HS-27A (cell line): ENCODE measurements at places on chromosomes 13 and 19.

DNA sequence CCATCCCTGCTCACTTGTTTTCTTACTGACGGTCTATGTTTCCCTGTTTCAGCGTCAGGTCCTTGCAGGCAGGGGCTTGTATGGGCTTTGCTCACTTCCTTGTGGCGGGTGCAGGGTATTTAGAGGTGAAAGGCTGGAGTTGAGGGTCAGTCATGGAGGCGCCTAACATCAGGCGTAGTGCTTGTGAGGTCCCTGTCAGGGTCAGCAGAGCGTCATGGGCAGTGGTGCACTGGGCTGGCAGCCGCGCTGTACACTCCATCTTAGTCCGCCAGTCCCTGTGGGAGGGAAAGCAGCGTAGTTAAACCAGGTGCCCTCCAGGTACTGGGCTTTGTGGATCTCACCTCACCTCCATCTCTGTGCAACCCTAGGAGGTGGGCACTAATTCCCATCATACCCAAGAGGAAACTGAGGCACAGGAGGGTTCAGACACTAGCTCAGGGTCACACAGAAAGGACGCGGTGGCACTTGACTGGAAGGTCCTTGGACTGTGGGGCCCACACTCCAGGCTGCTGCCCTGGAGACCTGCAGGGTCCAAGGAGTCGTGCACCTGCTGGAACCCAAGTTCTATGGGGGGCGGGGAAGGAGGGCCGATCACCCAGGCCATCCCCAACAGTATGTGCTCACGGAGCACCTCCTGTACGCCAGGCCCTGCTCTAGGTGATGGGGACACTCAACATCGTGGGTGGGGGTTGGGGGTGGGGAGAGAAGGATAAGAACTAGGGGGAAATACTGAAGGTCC, 4.6 kb downstream of the GRAMD1A start:
- no peak for DNase-seq

- DNase-seq = no peak
Observed at GRCh38 chr13:92175330-92175729, 776.9 kb downstream of the GPC5 start.

- DNase-seq = peak; percentile 94
Observed at GRCh38 chr13:113187263-113187669, 21.2 kb downstream of the PCID2 start.

DNA sequence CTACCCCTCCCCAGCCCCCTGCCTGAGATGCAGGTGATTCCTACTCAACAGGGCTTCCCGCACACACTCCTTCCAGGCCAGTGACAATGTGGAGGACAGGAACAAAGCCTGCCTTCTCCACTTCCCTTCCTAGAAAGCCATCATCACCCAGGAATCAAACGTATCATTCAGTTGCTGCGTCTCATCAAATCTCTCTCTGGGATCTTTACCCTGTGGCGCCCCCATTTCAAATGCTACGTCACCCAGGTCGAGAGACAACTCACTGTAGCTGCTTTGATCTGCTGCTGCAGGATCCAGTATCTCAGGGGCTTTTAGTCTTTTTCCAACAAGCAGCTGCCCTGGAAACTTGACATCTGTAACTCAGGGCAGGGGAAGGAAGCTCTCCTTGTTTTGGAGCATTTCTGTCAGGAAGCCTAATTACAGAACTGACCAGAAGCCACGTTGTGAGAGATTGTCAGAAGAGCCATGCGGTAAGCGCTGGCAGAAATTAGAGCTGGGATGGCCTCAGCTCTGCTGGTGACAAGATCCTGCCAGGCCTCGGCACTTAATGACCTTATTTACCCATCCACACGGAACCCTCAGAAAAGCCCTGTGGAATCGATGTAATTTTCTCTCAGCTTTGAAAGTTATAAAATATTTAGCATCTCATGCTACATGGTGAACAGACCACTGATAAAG, 140.5 kb downstream of the STK24 start:
- no peak for DNase-seq

DNA sequence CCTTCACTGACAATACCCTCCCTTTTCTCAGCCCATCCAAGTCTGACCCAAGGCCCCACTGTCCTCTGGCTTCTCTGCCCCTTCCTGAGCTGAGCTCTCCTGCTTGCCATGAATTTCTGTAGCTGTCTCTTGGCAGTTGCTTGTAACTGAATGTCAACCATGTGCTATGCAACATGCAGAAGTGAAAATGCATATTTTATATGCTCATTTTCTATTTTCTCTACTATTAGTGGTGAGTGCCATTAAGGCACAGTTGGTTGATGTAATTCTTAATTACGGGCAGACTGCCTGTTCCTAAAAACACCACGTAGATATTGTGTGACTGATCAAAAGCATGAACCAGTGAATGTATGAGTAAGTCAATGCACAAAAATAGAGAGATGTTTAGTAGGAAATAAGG, 29.6 kb downstream of the TNFSF11 start:
- DNase-seq = no peak

GRCh38 chr13:91785431-91786119, 387.2 kb downstream of the GPC5 start:
- no peak for DNase-seq

- no peak for DNase-seq
Observed at GRCh38 chr13:44052780-44053184, 173.1 kb downstream of the LACC1 start.

GRCh38 chr19:1837222-1837565, 11.1 kb downstream of the REXO1 start:
- no peak for DNase-seq

DNA sequence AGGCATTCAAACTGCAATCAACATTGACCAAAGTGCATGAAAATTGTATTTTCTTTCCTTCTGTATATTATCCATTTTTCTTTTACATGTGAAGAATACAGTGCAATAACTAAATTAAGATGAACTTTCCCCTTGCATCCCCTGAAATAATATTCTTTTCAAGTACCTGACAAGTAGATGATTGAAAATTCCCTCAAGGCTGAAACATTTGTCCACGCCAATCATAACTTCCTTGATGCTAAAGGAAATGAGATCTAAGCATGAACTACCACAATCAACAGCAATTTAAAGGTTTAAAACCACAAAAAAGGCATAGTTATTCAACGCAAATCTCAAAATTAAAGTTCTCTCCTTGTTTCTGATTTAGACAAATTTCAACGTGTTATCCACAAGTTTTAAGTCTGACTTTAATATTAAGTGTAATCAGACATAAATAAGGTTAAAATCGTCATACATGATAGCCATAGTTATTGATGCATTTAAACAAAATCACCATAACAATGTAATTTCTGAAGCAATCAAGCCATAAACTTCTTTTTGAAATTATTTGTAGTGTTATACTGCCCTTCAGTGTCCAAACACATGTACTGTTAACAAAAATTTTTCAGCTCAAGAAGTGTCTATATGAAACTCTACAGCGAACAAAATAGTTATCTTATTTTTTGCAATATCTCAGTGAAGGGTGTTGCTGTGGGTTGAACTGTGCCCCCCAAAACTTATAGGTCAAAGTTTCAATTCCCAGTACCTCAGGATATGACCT, 169.5 kb downstream of the DCLK1 start:
- no peak for DNase-seq

- no peak for DNase-seq
Observed at GRCh38 chr13:96398486-96398885, 308.6 kb downstream of the HS6ST3 start.

- no peak for DNase-seq
Observed at GRCh38 chr13:39132286-39133230, 94.3 kb downstream of the NHLRC3 start.

- peak; percentile 78 for DNase-seq
Observed at GRCh38 chr13:37617173-37617572, 18.6 kb upstream of the POSTN start.

DNA sequence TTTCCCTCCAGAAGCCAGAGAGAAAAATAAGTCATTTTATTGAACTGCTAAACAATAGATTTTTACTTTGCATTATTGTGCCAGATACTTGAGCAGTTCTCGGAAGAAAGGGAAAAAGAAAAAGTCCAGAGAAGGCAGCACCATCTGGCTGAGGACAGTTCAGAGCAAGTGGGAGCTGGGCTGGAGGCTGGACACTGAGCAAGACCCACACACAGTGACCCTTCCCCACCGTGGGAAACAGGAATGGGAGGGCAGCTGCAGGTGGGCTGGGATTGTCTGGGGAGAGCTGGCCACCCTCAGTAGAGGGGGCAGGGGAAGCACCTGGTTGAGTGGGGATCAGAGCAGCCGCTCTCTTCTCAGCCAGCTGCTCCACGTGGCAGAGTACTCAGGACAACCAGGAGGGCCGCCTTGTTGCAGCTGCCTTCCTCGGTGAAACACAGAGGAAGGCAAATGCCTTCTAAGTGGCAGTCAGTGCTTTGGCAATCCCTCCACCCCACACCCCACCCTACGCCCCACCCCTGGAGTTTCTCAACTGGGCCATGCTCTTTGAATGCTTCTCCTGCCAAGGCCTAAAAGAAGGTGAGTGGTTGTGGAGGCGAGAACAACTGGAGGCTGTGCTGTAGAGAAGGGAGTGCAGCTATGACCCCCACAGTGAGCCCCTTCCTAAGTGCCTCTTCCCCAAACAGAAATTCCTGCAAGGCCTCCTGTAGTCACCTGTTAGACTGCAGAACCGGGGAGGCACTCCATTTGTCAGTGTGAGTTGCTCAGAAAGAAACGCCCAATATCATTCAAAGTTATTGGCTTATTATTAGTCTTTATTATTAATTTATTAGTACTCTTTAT, 179.3 kb downstream of the ZIC5 start:
- no peak for DNase-seq

GRCh38 chr13:75079226-75079625, 402.7 kb downstream of the TBC1D4 start:
- DNase-seq = no peak

GRCh38 chr13:74205313-74205690, 71.1 kb upstream of the KLF12 start:
- DNase-seq = no peak

DNA sequence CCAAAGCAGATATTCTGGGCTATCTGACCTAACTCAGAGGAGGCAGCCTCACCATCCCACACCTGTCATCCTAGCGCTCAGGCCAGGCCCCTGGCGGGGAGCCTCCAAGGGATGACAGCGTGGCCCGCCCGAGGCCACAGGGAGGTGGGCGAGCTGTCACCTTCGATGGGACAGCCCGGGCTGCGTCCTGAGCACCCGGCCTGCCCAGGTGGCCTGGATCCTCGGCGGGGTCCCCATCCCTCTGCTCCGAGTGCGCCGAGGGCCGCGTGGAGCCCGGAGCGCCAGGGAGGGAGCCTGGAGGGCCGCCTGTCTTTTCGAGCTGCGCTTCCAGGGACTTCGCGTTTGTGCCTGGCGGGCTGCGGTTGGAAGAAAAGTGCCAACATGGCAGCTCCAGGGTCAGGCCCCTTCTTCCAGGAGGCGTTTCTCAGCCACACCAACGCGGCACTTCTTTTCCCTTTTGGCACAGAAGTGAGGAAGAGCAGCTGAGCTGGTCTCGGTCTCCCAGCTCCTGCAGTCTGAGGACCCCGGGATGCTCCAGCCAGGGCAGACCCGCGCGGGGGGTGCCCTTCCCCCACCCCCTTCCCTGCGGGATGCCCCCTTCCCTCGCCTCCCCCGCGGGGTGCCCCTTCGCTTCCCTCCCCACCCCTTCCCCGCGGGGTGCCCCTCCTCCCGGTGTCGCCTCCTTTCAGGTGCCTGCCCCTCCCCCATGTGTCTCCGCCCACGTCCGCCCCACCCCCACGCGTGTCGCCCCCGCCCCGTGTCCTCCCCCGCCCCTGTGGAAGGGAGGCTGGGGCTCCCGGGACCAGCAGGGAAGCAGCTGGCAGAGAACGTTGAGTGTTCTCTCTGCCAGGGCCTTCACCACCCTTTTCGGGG, 42.3 kb downstream of the GJA3 start:
- DNase-seq = no peak

GRCh38 chr13:102322211-102322610, 79.6 kb downstream of the FGF14 start:
- no peak for DNase-seq

GRCh38 chr13:27601803-27602202, 18.5 kb downstream of the LNX2 start:
- DNase-seq = no peak

DNA sequence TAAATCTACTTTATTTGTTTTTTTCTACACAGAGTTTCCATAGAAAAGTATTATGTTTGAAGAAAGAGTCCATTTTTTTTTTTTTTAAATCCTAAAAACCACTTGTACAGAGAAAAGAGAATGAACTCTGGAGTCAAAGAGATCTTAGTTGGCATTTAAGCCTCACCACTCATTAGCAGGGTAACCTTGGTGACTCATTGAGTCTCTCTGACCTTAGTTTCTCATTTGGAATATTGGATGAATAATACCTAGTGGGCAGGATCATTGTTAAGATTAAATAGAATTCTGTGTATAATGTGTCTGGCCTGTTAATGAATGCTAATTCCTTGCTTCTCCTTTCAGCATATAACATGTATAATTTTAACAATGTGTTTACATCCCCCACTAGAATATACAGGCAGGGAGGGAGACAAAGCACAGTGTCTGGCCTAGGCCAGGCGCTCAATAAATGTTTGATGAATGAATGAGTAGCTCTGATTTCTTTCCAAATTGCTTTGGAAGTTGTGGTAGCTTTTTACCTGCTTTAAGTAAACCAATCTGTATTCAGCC, 48.7 kb upstream of the MYCBP2 start:
- DNase-seq = no peak

- no peak for DNase-seq
Observed at GRCh38 chr13:97004886-97005285, 10.6 kb upstream of the OXGR1 start.

DNA sequence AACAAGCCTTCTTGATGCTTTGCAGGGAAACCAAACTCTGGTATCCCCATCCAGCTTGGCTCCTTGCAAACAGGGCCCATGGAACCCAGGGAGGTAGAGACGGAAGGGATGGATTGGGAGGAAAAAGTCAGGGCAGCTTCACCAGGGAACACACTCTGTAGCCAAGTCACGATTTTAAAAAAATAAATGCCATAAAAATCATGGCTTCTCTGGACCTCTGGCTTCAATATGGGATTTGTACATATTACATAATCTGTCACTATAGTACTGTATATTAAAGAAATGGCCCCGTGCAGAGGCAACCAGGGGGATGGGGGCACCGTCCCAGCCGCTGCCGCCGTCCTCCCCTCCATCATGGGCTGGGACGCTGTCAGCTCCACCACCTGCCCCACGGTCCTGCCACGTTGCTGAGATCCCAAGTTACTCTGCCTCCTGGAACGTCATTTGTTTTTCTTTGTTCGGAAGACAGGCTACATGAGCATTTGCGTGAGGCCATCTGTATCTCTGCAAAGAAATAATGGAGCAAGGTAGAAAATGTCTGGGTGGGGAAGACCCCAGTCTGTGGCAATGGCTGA, 313.3 kb downstream of the ZNF536 start:
- no peak for DNase-seq

- DNase-seq = no peak
Observed at GRCh38 chr13:42137856-42138537, 89.5 kb downstream of the DGKH start.

DNA sequence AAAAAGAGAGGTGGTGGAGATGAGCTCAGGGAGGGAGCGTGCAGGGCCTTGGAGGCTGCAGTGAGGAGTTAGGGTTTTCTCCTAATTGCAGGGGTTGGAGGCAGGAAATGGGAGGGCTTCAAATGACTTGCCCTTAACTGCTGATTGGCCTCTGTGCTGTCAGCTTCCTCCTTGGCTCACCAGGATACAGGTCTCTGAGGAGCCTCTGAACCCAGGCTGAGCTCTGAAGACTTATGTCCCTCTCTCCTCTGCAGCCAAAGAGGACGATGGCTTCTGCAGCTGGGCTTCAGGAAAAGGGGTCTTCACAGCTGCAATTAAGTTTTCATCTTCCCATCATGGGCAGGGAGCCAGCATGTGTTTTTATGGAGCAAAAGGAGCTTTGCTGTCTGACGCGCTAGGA, 6.7 kb upstream of the RANBP3 start:
- no peak for DNase-seq
